Calu3 (cell line): ENCODE measurements at places on chromosomes 6 and 20.

GRCh38 chr6:69878795-69879194 lies 12.4 kb downstream of the COL19A1 start:
- DNase-seq: no peak

GRCh38 chr20:49516916-49517804 lies 34.7 kb upstream of the KCNB1 start:
- no peak for DNase-seq

DNA sequence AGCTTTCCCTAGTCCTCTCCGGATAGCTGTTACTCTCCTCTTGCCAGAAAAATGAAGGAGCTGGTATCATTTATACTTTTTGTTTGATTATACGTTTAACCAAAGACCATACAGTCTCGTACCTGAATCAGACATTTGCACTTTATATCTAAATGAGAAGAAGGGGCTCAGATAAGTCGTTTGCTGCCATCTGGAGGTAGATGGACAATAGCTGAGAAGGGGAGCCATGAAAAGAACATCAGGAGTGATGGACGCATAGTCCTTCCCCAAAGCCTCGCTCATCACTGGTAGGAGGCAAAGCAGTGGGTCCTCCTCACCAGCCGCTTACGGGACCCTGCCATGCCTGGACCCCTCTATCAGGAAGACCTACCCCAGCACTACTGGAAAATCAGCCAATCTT lies 45.4 kb downstream of the RPF2 start:
- no peak for DNase-seq

DNA sequence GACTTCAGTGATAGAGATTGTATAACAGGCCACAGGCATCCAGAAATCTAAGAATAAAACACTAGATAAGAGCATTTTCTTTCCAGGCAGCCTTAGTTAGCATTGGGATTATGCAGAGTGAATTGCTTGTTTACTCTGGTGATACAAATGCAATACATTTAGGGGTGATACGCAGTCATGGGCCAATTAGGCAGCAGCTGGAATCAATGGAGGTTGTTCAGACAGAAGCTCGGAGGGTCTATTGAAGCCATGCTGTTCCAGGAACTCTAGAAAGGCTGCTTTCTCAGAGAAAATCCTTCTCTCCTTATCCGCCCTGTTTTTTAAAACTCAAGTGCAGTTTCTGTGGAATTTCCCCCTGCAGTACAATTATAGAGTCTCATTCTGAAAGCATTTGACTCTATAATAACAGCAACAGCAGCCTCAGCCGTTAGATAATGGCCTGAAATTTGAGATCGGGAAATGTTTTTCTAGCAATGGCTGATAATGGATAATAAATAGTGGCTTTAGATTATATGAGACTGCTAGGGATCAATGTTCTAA lies 364.3 kb upstream of the HS3ST5 start:
- DNase-seq: no peak

- DNase-seq: no peak
These were observed 6.4 kb upstream of the COL9A1 start for GRCh38 chr6:70309243-70309642.

DNA sequence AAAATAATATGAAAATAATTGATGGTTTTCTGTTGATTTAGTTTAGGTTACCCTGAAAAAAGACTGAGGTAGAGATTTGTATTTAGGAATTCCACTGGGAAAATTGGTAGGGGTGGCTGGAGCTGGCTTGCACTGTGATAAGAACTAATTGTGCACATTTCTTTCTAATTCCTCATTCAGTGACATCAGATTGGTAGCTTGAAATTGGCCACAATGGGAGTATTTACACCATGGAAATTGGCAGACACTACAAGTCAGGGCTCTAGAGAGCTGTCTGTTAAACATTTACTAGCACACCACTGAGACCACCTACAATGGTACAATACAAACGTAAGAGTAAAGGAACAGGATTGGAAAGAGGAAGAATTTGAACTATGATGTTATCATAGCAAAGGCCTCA lies 52.0 kb upstream of the ISM1 start:
- no peak for DNase-seq

DNA sequence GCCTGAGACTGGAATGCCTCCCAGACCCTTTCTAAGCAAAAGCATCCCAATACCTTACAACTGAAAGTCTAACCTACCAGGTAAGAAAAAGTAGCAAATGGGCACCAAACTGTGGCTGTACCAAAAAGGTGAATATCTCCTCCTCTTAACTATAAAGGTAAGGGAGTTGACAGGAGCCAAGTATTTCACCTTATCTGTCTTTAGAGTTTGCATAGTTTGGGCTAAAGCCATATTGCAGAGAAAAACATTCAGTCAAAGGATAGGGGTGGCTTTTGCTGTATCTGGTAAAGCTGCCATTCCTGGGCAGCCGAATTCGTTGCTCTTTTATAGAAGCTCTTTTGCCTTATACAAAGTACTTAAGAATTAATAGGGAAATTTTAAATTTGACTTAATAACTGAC lies 38.1 kb downstream of the PHF3 start:
- no peak for DNase-seq

DNA sequence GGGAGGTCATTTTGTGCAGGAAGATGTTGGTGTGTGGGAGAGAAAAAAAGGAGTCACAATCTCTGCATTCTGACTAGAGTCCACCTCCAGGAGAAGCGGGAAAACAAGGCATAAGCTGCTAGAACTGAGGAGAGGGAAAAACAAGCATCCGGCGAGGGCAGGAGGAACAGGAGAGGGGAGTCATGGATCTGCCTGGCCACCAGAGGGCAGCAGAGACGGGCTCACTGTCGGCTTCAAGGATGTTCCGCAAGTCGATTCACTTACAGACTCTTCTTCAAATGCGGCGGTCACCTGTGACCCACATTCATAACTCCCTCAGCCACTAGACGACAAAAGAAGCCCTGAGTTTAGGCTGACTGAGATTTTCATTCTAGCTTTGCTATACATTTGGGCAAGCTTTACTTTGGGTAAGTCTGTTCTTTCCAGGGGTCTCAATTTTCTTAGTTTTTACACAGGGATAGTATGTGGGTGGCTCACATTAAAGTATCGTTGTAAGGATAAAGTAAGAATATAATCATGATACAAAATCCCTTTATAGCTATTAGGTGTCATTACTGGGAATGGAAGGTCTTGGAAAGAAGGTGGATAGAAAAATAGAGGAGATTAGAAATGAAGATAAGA lies 6.6 kb upstream of the BTNL2 start:
- DNase-seq: peak; percentile 94

DNA sequence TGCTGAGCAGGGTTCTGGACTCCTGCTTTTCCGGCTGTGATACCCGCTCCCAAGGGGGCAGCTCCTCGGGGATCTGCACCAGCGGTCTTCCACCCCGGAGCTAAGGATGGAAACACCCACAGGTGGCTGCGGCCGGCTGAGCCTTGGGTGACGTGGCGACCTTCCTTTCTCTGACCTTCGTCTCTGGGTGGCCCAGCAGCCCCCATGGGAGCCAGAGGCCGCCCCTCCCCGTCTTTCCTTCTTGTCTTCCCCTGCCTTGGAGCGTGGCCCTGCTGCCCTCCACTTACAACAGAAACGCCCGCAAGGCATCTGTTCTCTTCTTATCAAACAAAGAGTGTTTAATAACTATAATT lies 405.7 kb downstream of the TAF4 start:
- DNase-seq: no peak

DNA sequence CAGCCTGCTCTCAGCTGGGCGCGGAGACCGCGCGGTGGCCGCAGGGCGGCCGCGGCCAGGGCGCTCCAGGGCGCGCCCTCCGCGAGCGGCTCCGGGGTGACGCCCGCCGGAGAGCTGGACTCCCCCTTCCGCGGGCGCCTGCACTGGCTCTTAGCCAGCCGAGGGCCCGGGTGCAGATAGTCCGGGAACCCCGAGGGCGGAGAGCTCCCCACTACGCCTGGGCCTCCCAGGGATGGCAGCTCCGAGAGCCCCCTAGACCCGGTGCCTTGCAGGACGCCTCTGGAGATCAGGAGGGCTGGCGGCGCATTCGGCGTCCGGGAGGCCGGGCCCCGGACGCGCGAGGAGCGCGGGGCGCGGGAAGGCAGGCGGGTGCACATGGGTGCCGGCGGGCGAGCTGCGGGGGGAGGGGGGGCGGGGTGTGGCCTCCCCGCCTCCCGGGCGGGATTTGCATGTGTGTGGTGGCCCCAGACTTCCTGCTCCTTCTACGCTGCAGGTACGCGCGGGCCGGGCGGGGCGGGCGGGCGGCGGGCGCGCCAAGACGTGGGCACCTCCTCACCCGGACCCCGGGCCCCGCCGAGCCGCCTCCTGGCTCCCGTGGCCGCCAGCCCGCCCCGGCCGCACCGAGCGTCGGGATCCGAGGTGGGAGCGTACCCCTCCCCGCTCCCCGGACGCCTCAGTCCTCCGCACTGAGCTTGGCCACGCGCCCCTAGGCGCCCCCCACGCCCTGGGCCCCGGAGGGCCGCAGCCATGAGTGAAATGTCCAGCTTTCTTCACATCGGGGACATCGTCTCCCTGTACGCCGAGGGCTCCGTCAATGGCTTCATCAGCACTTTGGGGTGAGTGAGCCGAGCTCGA lies at the start of gene ITPR3:
TSS of gene ITPR3 (plus strand) at position 467 of the 855 bp plus-strand sequence. CDS start at position 748, 281 bp downstream.
- peak; percentile 83 for DNase-seq

DNA sequence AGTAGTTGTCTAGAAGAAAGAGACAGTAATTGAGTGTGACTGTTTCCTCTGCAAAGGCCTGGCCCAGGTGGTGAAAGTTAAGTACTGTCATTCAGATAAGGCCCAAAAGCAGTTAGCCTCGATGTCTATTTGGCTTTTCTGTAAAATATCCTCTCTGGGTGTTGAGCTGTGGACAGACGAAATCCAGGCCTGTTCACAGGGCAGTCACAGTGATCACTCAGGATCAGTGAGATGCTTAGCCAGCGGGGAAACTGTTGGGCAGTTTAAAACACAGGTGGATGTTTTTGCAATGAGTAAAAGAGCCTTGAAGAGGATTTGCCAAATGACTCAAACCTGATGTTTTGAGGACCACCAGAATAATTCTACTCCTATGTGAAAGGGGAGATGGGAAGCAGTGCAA lies 22.0 kb upstream of the PRDM1 start:
- no peak for DNase-seq

DNA sequence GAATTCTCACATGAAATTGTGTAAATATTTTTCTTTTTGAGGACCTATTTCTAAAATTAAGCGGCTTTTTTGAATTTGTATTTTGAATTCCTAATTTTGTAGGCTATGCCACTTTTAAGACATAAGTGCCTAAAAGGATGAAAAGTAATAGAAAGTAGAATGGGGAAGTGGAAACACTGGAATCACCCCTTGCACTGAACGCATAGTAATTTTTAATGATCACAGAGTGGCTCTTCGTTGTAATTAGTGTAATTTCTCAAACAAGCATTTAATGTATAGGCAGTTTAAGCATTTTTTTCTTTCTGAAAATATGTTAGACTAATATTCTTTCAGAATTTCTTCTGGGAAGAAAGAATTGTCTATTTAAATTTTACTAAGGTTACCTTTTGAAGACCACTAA lies 73.2 kb downstream of the ARID1B start:
- no peak for DNase-seq

DNA sequence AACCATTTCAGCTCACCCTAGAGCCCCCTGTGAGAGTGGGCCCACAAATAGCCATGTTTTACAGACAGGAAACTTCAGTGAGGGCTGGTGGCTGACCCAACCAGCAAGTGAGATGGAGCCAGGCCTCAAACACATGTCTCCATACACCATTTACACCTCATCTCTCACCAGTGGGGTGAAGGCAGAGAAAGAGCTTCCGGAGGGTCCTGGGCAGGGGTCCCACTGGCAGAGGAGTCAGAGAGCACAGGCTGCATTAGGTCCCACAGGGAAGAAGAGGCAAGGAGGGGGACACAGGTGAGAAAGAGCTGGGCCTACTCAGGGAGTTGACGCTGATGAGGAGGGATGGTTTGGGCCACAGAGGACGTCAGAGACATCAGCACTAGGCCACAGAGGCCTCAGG lies 172.6 kb downstream of the VEGFA start:
- no peak for DNase-seq
